ENCODE measurements at places on chromosomes 13 and 19.
A peak's percentile ranks its signal among the peaks of the same experiment; 100 is the strongest.

DNA sequence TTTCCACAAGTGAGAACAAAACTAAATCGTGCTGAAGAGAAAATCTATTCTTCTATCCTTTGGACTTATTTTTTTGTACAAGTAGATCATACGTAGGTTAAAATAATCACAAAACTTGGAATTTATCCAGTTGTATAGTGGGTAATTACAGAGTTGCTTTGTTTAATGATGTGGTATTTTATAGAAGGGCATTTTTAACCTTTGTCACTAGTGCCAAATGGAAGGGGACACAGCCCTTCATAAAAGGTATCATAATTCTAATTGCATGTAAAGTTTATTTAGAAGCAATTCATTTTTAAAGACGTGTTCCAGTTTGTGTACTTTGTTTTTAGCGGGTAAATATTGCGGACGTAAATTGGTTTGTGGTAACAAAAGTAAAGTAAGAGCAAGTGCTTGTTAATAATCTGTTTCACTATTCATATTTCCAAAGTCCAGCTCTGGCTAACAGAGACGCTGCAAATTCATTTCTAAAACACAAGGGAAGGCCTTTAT is 99.5 kb downstream of the ERCC5 start:
- DNase-seq, result no peak

DNA sequence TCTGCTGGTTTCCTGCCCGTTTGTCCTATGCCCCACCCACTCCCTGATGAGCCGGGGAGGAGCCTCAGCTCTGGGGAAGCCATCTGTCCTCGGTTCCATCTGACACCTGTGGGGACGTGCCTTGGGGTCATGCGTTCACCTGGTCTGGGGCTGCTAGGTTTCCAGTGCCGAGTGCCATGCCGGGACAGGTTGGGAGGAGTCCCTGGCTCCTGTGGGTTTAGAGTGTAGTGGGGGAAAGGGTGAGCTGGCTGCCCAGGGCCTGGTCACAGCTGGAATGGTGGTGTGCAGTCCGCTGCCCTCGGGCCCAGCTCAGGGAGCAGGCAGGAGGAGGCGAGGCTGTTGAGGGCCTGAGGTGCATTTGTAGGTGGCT is 2.5 kb downstream of the KDM4B start:
- DNase-seq, result peak; percentile 44

DNA sequence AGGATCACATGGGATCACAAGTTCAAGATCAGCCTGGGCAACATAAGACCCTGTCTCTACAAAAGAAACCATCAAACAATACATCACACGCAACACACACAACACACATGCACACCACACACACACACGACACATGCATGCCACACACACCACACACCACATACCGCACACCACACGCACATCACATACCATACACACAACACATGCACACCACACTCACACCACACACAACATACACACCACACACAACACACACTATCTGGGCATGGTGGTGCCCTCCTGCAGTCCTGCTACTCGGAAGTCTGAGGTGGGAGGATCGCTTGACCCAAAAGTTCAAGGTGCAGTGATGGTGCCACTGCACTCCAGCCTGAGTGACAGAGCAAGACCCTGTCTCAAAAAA is 198.3 kb downstream of the USP12 start:
- DNase-seq, result no peak

- no peak for DNase-seq
Measured at GRCh38 chr19:11769995-11770394, 3.2 kb downstream of the ZNF441 start.

DNA sequence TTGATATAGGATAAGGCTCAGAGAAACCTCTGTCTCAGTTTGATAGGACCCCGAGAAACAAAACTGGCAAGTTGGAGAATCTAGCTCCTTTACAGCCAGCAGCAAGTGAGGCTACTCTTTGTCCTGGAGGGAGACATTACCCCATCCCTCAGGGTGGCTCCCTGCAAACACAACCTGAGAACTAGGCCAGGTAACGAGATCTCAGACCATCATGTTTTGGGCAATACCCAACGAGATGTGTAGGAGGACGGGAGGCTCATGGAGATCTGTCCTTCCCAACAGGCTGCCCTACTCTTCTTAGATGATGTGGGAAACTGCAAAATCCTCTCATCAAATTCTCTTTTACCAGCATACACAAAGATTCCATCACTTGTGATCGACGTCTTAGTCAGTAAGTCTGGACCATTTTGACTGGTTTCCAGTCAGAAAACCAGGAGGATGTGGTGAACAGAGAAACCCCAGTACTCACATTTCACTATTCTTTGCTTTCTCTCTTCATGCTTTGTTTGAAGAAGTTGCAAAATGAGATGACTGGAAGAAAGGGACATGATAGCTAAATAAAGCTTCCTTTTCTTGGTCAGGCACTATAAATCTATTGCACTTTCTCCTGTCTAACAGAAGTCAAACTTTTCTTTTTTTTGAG is 6.0 kb upstream of the CTU1 start:
- no peak for DNase-seq

DNA sequence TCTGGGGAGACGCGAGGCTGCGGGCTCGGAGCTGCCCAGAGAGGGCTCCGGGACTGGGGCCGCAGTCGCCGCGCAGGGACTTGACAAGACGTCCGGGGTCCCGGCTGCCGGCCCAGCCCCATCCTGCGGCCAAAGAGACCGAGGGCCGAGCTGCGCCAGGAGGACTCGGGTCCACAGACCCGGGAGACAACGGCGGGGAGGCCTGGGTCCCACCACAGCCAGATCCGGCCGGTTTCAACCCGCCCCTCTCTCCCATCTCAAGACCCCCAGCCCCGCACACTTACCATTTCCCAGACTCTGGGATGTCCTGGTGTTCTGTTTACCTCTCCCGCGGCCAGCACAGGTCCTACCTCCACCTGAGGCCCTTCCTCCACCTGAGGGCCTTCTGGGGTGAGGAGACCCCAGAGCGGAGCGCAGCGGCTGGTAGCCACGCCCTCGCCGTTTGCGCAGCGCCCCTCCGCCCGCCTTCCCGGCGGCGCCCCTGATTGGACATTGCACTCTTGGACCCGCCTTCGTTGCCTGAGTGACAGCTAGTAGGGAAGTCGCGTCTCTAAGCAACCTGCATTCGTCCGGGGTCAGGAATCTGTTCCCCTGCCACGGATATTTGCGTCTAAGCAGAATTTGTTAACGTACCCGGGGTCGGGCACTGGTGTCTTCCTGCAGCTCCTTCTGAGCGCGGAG is at the start of gene ZNF709:
Gene ZNF709 (minus strand): TSS at position 446 of the 681 bp plus-strand sequence. CDS start 159 bp downstream, at position 287.
- peak; percentile 72 for DNase-seq

DNA sequence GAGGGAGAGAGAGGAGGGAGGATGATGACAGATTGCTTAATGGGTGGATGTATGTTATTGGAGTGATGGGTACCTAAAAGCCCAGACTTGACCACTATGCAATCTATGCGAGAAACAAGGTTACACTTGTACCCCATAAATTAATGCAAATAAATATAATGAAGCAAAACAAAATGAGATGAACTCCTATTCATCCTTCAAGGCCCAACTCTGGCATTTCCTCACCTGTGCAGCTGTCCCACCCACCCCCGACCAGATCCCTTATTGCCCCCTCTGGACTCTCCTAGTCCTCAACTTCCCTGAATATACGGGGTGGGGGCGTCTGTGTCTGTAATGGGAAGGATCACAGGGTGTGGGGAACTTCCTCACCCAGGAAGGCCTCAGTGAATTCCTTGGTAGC is 4.1 kb downstream of the PGLYRP2 start:
- no peak for DNase-seq

DNA sequence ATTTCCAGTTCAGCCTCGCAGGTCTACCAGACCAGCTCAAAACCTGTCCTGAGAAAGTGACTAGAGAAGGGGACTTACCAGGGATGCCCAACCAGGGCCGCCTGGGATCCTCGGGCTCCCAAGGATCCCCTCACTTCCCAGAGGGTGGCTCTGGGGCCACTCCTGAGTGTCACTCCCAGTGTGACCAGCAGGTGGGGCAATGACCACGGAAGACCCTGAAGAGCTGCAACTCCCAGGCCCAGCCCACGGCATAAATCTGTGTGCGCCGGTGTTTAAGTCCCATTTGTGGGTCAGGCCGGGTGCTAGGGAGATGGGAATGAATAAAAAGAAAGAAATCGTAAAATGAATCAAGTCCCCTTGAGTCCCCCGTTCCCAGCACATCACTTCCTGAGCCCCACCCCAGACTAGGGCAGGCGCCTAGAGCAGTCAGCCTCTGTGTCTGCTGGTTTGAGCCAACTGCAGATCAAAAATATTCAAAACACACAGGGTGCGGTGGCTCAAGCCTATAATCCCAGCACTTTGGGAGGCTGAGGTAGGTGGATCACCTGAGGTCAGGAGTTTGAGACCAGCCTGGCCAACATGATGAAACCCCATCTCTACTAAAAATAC is 10.7 kb downstream of the PTGIR start:
- DNase-seq, result peak; percentile 76

GRCh38 chr19:16737911-16738310 is 18.3 kb downstream of the NWD1 start:
- peak; percentile 36 for DNase-seq

GRCh38 chr13:89214185-89214584 is 1543.0 kb downstream of the SLITRK5 start:
- no peak for DNase-seq

DNA sequence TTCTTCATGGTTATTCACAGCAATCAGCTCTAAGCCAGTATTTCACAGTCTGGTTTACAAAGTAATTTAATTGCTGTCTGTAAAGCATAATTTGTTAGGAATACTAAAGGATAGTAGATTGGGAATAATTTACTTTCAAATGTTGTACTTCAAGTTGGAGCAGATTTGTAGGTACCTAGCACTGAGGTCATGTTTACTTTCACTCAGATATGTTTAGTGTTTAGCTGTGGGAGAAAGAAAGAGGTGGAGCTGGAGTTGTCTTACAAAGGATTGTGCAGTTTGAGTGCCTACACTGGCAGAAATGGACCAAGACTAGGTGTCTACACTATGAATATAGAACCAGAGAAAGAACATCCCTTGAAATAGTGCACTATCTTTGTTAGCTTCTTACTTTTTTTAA is 464.6 kb downstream of the PCDH9 start:
- peak; percentile 32 for DNase-seq

Measured in epithelial cell of esophagus (primary cell).